Inflammatory macrophage treated with lipopolysaccharide for 4 hours (primary cell): ENCODE measurements at places on chromosomes 7 and 10.

DNA sequence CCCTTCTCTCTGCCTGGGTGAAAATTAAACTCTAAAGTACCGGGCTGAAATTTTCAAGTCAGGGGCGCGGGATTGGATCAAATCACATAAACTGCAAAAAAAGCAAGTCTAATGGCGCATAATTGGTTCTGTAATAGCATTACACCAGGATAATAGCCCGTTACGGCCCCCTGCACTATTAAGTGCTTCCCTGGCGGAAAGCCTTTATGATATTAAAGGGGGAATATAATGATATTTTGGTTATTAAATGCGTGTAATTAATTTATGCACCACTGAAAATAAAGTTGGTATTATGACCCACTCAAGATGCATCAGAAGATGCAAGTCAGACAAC, 744 bp upstream of the DRGX start:
- DNase-seq = no peak

DNA sequence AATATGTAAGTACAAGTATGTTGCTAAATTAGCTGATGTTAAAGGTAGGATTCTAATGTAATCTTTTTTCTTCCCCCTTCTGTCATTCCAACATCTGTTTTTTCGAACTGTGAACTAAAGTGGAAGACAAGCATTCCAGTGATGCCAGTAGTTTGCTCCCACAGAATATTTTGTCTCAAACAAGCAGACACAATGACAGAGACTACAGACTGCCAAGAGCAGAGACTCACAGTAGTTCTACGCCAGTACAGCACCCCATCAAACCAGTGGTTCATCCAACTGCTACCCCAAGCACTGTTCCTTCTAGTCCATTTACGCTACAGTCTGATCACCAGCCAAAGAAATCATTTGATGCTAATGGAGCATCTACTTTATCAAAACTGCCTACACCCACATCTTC, 62.7 kb downstream of the WAC start:
- DNase-seq = no peak

DNA sequence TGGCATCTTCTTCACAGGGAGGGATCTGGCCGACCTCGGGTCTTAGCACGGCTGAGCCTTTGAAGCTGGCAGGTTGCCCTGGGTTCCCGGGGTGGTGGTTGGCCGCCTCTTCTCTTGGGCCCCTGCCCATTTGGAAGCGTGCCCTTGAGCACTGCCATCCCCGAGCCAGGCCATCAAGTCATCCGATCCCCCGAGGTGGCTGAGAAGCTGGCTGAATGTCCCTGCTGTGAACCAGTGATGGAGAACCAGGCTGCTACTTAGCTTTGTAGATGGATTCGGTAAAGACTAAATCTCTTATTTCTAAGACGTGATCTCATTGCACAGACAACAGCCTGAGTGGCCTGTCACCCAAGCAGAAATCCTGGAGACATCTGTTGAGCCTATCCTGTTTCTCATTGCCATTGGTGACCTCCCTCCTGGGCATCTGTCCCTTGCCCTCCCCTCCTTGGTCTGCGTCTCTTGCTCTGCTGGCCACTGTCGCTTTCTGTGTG, 74.3 kb downstream of the GRK5 start:
- DNase-seq = no peak

DNA sequence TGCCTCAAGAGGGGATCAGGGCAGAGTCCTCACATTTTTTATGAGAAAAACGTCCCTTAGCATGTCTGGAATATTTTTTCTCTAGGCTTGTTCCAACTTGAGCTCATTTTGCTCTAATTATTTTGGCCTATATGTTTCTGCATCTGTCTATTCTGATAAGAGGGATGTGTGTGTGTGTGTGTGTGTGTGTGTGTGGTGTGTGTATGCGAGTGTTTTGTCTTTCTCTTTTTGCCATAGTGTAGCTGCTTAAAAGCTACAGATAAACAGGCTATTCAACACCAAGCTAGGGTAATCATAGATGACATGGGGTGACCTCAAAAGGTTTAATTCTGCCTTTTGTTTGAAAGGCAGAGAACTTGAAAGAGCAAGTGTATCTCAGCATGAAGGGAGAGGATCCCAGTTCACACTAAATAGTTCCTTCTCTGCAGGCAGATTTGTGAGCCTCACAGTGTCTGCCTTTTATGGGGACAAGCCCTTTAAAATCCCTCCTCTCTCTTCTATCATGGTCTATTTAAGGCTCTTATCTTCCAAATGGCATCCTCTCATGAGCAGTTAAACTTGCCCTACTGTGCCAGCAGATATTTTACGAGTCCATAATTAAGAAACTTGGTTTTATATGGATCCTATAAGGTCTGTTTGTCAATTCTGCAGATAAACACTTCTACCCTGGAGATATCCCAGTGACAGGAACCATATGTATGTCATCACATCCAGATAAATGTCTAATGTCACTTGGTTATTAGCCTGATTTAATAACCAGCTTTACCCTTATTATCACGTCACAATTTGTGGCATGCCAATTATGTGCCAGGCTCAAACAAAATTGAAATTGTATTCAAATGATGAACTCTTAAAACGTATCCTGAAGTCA, 202.9 kb upstream of the MTPN start:
- no peak for DNase-seq

DNA sequence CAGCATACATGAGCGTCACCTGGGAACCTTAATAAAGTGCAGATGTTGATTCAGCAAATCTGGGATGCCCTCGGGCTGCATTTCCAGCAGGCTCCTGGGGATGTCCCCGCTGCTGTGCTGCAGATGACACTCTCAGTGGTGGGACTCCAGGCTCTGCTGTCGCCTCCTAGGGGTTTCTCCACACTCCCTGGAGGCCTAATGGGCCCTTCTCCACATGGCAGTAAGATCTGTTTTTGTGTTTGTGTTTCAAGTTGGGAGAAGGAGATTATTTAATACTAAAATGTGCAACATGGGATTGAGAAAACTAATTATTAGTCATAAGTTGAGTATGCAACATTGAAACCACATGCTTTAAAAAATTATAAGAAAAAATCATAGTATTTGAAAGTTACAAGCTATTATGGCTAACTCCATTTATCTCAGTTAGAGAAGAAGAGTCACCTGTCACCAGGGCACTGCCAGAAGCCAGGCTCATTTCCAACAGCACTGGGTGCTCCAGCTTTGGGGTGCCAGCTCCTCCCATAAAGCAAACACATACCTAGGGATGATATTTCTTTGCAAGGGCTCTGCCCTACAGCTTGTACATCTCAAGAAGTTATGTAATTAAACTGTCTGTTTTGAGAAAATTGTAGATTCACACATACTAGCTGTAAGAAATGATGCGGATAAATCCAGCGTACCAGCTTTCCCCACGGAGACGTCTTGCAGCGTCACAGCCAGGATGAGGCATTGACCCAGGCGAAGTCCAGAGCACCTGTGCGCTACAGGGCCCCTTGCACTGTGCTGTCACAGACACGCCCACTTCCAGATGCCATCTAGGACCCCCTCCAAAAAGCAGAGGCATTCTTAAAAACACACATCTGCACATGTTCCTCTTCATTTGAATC, 106.4 kb downstream of the EGFR start:
- no peak for DNase-seq
